ENCODE measurements at places on chromosomes 16 and 17.
A peak's percentile ranks its signal among the peaks of the same experiment; 100 is the strongest.

DNA sequence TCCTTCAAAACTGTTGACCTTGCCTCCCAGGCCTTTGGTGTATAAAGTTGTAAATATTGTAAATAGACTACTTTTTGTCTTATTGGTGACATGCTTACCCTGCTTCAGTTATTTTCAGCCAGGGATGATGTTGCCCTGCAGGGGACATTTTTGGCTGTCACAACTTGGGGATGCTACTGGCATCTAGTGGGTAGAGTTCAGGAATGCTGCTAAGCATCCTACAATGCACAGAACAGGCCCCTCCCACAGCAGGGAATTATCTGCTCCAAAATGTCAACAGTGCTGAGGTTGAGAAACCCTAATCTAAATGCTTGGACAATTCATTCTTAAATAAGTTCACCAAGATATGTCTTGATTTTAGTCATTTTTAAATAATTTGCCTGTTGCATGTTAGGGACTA is 459.8 kb downstream of the PMP22 start:
- no peaks in the 10 kb centered on the region for H3K27me3 ChIP-seq
- no peaks in the 10 kb centered on the region for H3K36me3 ChIP-seq
- no peak overlapping the region for H3K27ac ChIP-seq
- H3K4me3 ChIP-seq = no peak overlapping the region
- H3K4me1 ChIP-seq = no peaks in the 10 kb centered on the region

DNA sequence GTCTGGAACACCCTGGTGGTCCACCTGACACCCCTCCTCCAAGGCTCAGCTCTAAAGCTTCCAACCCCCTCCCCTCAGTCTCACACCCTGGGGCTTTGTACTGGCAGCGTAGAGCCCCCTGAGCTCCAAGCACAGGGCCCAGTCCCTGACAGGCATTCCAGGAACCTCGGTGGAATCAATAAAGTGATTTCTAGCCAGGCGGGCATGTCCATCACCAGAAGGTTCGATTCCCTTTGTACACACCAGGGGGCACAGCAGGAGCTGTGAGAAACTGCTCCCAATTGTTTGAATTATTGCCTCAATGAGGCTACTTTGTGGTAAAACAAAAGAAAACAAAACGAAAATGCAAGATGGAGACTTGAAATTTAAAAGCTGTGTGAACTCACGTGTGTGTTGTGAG is 51.8 kb downstream of the SMPD3 start:
- no peaks in the 10 kb centered on the region for H3K4me1 ChIP-seq
- H3K4me3 ChIP-seq = no peak overlapping the region
- H3K27me3 ChIP-seq = no peaks in the 10 kb centered on the region
- DNase-seq = peak; percentile 39
- no peak overlapping the region for H3K27ac ChIP-seq

GRCh38 chr17:72438783-72439182 is 318.0 kb downstream of the SOX9 start:
- no peaks in the 10 kb centered on the region for H3K27me3 ChIP-seq
- H3K4me1 ChIP-seq = no peaks in the 10 kb centered on the region
- no peak for DNase-seq
- no peak overlapping the region for H3K4me3 ChIP-seq

DNA sequence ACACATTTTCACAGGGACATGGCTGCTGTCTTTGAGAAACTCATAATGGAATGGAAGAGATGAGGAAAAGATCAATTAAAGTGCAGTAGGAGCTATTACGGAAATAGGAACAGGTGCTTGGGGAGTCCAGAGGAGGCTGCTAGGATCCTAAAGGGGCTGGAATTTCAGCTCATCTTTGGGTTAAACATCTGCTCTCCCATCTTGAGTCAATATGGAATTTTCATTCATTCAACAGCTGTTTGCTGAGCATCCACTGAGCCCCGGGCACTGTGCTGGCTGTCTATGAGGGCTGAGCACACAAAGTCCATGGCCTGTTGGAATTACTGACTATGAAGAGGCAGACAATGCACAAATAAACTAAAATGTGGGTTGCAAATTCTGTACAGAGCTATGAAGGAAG is 47.9 kb downstream of the ASIC2 start:
- no peak for DNase-seq
- no peaks in the 10 kb centered on the region for H3K36me3 ChIP-seq
- H3K4me1 ChIP-seq = no peaks in the 10 kb centered on the region
- no peaks in the 10 kb centered on the region for H3K27me3 ChIP-seq

GRCh38 chr17:63439687-63440086 is 6.4 kb downstream of the CYB561 start:
- no peaks in the 10 kb centered on the region for H3K27me3 ChIP-seq
- peak overlapping the region; percentile 88 for H3K27ac ChIP-seq
- no peak for DNase-seq
- H3K4me3 ChIP-seq = peak overlapping the region; percentile 15

DNA sequence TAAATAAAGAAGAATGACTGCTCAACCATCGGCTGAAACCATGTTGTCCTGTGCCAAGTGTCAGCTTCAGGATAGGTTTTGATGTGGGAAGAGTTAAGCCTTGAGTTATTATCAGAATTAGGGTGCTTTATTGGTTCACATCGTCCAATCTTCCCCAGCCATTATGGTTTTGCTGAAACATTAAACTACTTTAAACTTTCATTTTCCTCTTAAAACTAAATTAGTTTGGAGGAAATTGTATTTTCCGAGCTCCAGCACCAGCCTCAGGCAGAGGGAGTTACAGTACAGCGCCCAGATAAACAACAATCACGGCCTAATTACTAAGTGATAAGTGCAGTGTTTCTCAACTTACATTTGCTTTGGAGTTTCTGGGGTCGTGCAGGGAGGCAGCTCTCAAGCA is 80.2 kb downstream of the TMEM114 start:
- H3K36me3 ChIP-seq = no peaks in the 10 kb centered on the region
- no peaks in the 10 kb centered on the region for H3K27me3 ChIP-seq
- no peak overlapping the region for H3K27ac ChIP-seq
- DNase-seq = no peak
- H3K4me1 ChIP-seq = no peaks in the 10 kb centered on the region

All from upper lobe of left lung (tissue), 6 donors.